Thyroid gland (tissue), 4 donors: ENCODE measurements at places on chromosomes 6 and 20. TPM values are rescaled to one million over a fixed set of nuclear protein-coding genes. Genes with fewer than 3 reads are reported as not detected.

- DNase-seq: no peak
- H3K36me3 ChIP-seq: no peaks in the 10 kb centered on the region
- H3K27me3 ChIP-seq: no peaks in the 10 kb centered on the region
- peaks cover 33% of the 10 kb centered on the region for H3K4me1 ChIP-seq
These were observed 14.2 kb downstream of the CHD6 start for GRCh38 chr20:41604002-41604401.

The HAO1 gene
- total RNA-seq: not detected

DNA sequence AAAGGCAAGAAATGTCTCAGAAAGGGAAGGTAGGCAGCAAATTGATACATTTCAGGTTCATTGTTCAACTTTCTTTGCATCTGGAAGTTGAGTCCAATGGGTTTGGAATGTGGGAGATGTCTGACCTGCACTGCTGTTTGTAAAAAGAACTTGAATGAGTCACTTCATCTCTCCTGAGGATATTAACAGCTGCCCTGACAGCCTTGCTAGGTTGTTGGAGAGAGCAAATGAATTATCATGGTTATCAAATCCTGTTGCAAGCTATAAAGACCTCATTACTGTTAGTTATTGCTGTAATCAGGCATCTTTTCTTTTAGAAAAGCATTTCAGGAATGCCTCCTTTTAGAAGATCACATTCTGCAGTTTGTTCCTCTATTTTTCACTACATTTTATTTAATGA is 23.0 kb upstream of the FLRT3 start:
- no peak overlapping the region for H3K4me3 ChIP-seq
- no peak for DNase-seq
- no peaks in the 10 kb centered on the region for H3K27me3 ChIP-seq
- H3K27ac ChIP-seq: no peak overlapping the region
- H3K4me1 ChIP-seq: no peaks in the 10 kb centered on the region

GRCh38 chr6:83838727-83839126 is 14.4 kb upstream of the RIPPLY2 start:
- no peak overlapping the region for H3K4me3 ChIP-seq
- no peaks in the 10 kb centered on the region for H3K27me3 ChIP-seq
- DNase-seq: no peak
- H3K4me1 ChIP-seq: no peaks in the 10 kb centered on the region
- H3K27ac ChIP-seq: no peak overlapping the region
- no peaks in the 10 kb centered on the region for H3K36me3 ChIP-seq

The HCRTR2 gene
- not detected for total RNA-seq

- H3K27me3 ChIP-seq: no peaks in the 10 kb centered on the region
- no peak for DNase-seq
- H3K36me3 ChIP-seq: no peaks in the 10 kb centered on the region
- no peak overlapping the region for H3K27ac ChIP-seq
- no peak overlapping the region for H3K4me3 ChIP-seq
These were observed 14.1 kb downstream of the BPIFB4 start for GRCh38 chr20:33093582-33093981.
